ENCODE measurements at places on chromosomes 2 and 18. TPM values are rescaled to one million over a fixed set of nuclear protein-coding genes. Genes with fewer than 3 reads are reported as not detected.

Gene NMUR1
- 1.3 TPM for total RNA-seq

Gene CKAP2L
- total RNA-seq = 8.2 TPM

Gene PDE11A
- 3.9 TPM for total RNA-seq

Gene ADRA2B
- total RNA-seq = 4.6 TPM

Gene SOCS6
- 24.6 TPM for total RNA-seq

Gene ARHGAP25
- total RNA-seq = 10.8 TPM

Gene GALNT14
- 31.4 TPM for total RNA-seq

Gene IL36B
- not detected for total RNA-seq

Gene SMCHD1
- total RNA-seq = 102 TPM

Gene PTCD3
- 218 TPM for total RNA-seq

Gene MFF
- 95.1 TPM for total RNA-seq

Gene DNER
- total RNA-seq = 44.3 TPM

Gene CD207
- not detected for total RNA-seq

Gene PLGLB1
- 6.9 TPM for total RNA-seq

Gene TDRD15
- 0.06 TPM for total RNA-seq

Gene HOXD8
- 69.9 TPM for total RNA-seq

Gene CPLX4
- total RNA-seq = not detected

Gene CYBRD1
- total RNA-seq = 57.5 TPM

Gene OTOS
- total RNA-seq = not detected

Gene INSIG2
- 14.5 TPM for total RNA-seq

Gene MYO5B
- 27.9 TPM for total RNA-seq

Gene LOXL3
- 10.0 TPM for total RNA-seq

Gene AFF3
- total RNA-seq = 52.7 TPM

Gene CRACDL
- total RNA-seq = 4.6 TPM

Gene GBX2
- total RNA-seq = 0.35 TPM

Gene ZNF397
- total RNA-seq = 38.1 TPM

Gene RAB27B
- total RNA-seq = 4.6 TPM

Gene RBKS
- total RNA-seq = 6.1 TPM

Gene BOLL
- total RNA-seq = 0.23 TPM

Gene CTAGE1
- total RNA-seq = not detected

Gene TUBA3E
- total RNA-seq = not detected

Gene DSG1
- 0.06 TPM for total RNA-seq

Gene CABLES1
- 27.7 TPM for total RNA-seq

Gene SKOR2
- total RNA-seq = not detected
